ENCODE measurements at places on chromosomes 13 and 19. TPM values are rescaled to one million over a fixed set of nuclear protein-coding genes. Genes with fewer than 3 reads are reported as not detected.
A peak's percentile ranks its signal among the peaks of the same experiment; 100 is the strongest.

- DNase-seq, result no peak
These were observed 97.6 kb downstream of the ZIC5 start for GRCh38 chr13:99873832-99874430.

DNA sequence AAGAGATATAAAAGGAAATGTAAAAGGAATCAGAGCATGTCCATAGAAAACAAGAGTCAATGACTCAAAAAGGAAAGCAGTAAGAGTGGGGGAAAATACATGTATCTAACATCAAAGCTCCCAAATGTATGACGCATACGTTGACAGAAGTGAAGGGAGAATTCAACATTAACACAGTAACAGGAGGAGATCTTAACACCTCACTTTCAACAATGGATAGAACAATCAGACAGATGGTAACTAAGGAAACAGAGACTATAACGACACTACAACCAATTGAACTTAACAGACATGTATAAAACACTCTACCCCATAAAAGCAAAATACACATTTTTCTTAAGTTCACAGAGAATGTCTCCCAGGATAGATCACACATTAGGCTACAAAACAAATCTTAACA, 774.8 kb upstream of the ARGLU1 start:
- no peak for DNase-seq

- DNase-seq, result peak; percentile 86
These were observed 65.0 kb upstream of the GTF2F2 start for GRCh38 chr13:45055198-45055901.

- DNase-seq, result no peak
These were observed 2.3 kb upstream of the ADAT3 start for GRCh38 chr19:1902923-1903322.

- no peak for DNase-seq
These were observed 651 bp downstream of the OXGR1 start for GRCh38 chr13:96993634-96994016.

DNA sequence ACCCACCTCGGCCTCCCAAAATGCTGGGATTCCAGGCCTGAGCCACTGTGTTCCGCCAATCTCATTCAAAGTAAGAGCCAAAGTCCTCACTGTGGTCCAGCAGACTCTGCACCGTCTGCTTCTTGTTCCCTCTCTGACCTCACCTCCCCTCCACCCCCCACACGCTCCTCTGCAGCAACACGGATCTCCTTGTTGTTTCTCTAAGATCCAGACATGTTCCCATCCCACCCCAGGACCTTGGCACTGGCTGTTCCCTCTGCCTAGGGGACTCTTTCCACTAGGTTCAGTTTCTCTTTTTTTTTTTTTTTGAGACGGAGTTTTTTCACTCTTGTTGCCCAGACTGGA, 38.4 kb downstream of the LTBP4 start:
- DNase-seq, result no peak

- peak; percentile 33 for DNase-seq
These were observed 84.5 kb downstream of the MBNL2 start for GRCh38 chr13:97306645-97307044.

DNA sequence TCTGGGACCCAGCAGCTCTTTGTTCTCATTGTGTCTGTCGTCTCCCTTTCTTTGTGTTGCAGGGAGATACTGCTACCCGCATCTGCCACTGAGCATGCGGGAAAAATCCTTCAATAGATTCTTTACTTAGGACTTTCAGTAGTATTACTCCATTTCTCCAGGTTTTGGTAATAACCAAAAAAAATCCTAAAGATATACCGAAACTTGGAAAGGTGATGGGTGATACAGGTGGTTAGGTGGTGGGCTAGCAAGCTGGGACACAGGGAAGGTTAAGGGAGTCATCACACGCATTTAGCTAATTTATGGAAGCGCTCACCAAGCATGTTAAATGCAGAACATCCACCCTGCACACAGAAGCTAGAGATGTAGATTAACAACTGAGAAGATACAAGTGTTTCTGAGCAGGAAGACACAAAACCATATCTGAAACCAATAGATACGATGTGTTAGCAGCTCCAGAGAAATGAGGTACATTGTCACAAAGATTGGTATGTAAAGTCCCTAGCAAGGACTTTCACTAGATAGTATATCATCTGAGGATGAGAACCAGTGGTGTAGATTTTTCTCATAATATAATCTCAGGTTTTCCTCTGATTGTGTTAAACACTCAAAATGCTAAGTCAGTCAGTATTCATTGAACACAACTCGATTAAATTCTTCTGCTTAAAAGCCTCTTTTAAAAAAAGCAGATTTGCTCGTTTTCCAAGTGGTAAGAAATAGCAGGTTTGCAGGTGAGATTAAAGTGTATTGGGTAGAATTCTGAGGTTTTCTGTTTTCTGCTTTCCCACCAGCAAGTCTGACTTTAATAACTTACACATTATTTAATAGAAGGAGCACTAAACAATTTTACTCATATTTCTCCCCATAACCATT, 1.2 kb upstream of the SLAIN1 start:
- DNase-seq, result no peak

The ZNF284 gene
- total RNA-seq, result 2.6 TPM

All from A172 (cell line).